ENCODE measurements at places on chromosomes 1 and 21. TPM values are rescaled to one million over a fixed set of nuclear protein-coding genes. Genes with fewer than 3 reads are reported as not detected.

Gene UMODL1
- total RNA-seq = not detected

Gene ZNF695
- 2.7 TPM for total RNA-seq

Gene KPRP
- not detected for total RNA-seq

Gene IARS2
- 97.7 TPM for total RNA-seq

Gene F5
- total RNA-seq = 0.09 TPM

Gene AKR1A1
- total RNA-seq = 66.4 TPM

Gene WNT4
- 0.27 TPM for total RNA-seq

Gene DPT
- total RNA-seq = not detected

Gene TAS1R1
- not detected for total RNA-seq

Gene LRRC53
- total RNA-seq = not detected

Gene CCDC27
- not detected for total RNA-seq

Gene LIN28A
- not detected for total RNA-seq

Gene SYT2
- total RNA-seq = 0.73 TPM
